ENCODE measurements at places on chromosomes 2 and 18.

- DNase-seq: no peak
Observed at GRCh38 chr2:120817956-120818325, 82.3 kb downstream of the GLI2 start.

DNA sequence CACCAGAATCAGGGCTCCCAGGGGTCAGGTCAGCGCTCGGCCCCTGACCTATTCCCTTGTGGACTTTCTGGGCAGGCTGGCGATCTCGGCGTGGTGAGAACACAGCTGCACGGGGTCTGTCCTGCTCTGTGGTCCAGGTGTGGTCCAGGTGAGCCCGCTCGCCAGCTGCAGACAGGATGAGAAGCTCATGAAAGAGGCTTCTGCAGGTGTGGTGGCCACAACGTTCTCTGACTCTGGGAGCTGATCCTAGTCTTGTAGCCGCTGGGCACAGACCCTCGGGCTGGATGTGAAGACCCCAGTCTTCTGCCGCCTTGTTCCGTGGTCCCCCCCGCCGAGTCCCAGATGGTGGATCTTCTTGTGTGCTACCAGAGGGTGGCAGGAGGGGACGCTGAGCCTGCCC, 129.7 kb downstream of the RTP5 start:
- DNase-seq: no peak

DNA sequence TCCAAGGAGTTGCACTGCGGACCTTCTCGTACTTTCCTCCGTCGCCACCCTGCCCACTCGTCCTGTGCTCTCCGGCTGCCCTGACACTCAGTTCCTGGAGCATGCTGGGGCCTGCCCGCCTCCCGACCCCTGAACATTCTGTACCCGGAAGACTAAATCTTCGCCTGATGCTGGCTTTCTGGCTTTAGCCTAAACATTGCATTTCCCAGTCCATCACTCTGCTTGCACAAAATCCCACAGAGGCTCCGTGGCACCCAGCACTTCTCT, 550 bp upstream of the SFXN5 start:
- peak; percentile 42 for DNase-seq

- no peak for DNase-seq
Observed at GRCh38 chr2:140424471-140424870, 1644.3 kb upstream of the NXPH2 start.

DNA sequence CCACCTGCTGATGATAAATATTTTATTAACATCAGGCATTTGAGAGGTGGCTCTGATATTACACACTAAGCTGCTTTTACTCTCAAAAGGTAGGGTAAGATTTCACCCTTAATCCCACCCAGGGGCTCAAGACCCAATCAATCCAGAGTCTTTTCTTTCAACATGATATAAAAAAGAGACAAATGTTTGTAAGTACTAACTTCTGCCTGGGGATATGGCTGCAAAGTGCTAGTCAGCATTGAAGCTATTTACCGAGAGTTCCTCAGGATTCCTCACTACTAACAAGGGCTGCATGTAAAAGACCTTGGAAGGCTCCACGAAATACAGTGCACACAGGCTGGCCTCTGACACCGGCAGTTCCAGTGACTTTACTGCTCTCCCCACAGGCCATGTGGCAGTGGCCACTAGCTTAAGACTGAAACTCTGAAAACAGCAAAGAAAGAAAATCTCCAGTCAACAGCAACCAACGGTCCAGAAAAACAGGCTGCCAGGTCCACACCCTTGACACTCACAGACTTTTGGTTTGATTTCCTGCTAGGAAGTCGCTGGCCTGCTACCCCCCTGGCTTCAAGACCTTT, 11.2 kb downstream of the MREG start:
- DNase-seq: no peak

- DNase-seq: no peak
Observed at GRCh38 chr2:168030862-168031624, 216.4 kb downstream of the STK39 start.

DNA sequence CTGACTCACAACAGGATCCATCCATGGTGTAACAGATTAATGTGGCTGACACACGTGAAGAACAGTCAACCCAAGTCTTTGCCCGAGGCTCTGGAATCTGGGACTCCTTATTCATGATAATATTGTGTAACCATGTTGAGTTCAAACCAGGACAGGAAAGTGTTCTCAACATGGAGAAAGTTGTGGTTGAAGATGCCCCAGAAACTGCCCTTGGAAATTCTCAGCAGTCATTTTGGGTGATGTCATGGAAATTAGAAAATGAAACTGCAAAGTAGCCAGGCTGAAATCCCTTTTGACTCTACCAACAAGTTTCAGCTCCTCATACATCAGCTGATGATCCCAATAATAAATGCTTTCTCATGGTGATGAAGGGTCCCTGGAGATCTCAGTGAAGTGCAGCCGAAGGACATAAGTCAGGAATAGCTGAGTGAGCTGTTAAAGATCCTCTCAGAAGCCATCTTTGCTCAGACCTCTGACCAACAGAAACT, 307.7 kb downstream of the TNS1 start:
- DNase-seq: no peak

GRCh38 chr2:28300485-28301341, 91.9 kb upstream of the FOSL2 start:
- peak; percentile 71 for DNase-seq

DNA sequence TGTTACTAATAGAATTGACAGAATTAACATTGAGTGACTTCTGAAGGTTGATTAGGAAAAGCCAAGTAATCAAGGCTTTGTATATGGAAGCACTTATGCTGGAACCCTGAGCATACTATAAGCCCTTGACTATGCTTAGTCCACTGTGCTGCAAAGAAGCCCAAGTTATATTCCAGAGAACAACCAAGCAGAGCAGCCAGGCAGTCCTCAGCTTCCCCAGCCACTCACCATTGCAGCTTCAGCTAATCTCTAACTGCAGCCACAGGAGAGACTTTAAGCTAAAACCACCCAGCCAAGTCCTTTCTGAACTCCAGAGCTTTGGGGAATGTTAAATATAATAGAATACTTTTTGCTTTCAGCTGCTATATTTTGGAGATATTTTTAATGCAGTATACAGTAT, 164.4 kb upstream of the VWC2L start:
- DNase-seq: no peak

DNA sequence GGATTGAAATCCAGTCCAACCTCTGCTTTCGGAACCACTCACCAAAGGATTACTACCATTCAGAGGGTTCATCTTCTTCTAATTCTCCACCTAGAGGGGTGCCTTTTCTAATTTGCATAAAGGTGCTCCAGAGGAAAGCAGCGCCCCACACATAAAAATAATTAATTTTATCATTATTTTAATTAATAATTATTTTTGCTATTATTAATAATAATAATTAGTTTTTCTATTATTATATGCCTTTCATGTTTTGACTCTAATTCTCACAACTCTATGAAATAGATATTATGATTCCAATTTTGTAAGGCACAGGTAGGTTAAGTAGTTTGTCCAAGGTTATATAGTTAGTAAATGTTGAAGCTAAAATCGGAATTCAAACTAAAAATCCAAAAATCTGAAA, 51.9 kb downstream of the UNC80 start:
- no peak for DNase-seq

DNA sequence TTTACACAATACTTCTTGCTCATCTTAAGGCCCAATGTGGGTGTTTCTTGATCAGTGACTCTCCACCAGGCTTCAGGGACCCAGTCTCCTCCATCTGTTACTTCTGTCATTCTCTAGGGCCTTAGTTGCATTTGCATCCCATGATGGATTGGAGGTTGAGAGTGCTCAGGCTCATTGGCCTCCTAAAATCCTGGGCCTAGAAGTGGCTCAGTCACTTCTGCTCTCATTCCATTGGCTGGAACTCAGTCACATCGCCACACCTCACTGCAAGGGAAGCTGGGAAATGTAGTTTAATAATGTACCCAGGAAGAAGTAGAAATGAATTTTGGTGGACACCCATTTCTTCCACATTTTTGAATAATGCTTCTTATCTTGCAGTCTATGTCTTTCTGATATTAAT, 223.5 kb downstream of the HRH4 start:
- no peak for DNase-seq

Measured in tongue (tissue), 3 donors.